ENCODE measurements at places on chromosomes 11 and 22.

DNA sequence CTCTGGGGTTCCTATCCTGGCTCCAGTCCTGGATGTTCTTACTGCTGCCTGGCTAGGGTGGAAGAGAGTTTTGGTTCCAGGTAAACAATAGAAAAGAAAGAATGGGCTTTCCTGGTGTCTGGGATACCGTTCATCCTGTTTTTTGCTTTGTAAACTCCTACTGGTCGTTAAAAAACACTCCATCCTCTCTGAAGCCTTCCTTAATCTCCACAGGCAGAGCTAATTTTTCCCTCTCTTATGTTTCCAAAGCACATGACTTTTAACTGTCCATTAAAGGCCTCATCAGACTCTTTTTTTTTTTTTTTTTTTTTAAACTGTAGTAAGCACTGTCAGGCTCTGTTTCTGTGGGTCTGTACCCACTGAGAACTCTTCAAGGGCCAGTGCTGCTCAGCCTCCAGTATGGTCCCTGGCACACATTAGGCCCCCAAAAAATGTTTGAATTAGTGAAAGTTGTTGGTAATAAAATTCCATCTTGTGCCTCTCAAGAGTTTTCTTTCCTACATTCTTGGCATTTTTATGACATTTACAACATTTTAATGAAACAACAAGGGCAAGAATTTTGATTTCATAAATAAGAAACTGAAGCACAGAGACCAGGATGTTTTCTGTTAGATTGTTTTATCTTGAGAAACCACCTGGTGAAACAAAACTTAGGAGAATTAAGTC is 104.2 kb downstream of the TEAD1 start:
- no peak for DNase-seq

DNA sequence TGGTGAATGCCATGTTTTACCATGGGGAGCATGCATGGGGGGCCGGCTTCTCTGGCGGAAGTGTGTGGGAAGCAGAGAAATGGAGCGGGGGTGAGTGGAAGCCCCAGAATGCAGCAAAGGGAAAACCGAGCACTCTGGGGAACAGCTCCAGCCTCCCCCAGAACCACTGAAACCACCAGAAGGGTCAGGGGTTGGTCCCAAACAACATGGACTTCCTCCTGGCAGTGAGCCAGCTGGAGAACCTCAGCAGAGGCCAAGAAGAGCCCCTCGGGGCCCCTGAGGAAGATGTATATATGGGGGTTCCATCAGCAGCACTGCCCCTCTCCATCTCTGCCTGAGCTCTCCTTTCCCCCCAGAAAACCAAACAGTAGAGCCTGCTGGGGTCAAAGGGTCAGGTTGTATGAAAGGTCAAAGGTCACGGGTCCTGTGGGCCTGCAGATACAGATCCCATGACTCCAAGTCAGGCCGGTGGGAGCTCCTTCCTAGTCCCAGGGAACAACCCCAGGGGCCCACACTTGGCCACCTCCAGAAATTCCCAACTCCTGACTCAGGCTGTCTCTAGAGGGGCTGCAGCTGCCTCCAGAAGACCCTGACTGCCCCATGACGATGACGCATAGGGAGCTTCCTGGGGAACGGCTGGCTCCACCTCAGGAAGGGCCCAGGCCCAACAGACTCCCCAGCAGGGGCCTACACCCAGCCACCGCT is 48.5 kb upstream of the TIMP3 start:
- DNase-seq, result no peak

- no peak for DNase-seq
Measured at GRCh38 chr11:59673291-59673690, 4.5 kb upstream of the PATL1 start.

DNA sequence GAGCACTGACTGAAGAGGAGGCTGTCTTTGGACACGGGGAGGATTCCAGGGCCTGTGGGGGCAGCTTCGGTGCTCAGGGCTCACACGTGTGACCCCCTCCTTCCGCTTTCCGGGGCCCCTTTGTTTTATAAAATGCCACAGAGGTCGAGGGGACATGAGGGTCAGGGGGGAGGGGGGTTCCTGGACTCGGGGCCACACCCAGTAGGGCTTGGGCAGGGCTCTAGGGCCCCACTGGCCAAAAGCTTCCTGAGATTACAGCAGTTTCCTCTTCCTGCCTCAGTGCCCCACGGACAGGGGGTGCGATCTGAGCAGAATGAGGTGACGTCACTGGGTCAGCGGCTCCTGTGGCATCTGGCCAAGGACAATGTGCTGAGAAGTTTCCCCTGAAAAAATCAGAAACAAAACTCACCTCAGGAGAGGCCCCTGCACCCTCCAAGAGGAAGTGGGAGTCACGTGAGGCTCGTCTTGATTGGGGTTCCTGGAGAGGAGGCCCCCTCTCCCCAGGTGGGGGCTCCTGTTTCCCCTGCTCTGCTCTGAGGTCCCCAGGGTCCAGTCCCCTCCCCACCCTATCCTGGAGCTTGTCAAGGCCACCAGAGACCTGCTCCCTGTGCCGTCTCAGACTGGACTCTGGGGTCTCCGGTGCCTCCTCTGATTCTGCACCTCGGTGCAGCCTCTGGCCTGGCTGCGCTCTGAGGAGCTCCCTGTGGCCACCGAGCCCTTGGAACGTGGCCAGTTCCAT is 6.4 kb upstream of the IFITM3 start:
- no peak for DNase-seq

- DNase-seq, result no peak
Measured at GRCh38 chr22:48352086-48352911, 1475.4 kb downstream of the BRD1 start.

DNA sequence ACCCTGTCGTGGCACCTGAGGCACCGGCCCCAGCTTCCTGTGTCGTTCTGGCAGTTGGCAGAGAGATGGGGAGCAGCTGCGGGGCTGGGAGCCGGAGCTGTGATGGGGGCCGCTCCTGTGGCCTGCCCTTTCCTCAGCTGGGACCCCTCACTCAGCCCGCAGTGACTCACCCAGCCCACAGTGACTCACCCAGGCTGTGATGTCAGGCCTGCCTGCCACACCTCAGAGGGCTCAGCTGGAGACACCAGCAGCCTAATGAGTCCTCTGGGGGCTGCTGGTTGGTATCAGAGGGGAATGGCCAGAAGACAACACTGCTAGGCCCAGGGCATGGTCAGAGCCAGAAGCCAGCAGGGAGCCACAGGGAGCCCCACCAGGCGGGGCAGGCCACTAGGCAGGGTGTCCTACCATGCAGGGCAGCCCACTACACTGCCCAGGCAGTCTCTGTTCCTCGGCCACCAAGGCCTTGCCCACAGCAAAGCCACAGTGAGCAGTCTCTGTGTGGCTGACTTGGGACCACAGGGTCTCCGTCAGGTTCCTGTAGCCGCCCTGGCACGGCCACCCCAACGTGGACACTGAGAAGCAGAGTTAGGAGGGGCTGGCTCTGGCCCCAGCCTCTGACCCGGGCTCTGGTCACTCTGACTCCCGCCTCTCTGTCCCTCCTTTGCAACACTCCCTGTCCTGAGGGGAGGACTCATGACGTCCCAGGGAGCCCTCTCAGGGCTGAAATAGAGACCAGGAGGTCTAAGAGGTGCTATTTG is 4.2 kb upstream of the FXYD2 start:
- peak; percentile 69 for DNase-seq

GRCh38 chr11:68408512-68408911 is 52.0 kb upstream of the PPP6R3 start:
- DNase-seq, result no peak

DNA sequence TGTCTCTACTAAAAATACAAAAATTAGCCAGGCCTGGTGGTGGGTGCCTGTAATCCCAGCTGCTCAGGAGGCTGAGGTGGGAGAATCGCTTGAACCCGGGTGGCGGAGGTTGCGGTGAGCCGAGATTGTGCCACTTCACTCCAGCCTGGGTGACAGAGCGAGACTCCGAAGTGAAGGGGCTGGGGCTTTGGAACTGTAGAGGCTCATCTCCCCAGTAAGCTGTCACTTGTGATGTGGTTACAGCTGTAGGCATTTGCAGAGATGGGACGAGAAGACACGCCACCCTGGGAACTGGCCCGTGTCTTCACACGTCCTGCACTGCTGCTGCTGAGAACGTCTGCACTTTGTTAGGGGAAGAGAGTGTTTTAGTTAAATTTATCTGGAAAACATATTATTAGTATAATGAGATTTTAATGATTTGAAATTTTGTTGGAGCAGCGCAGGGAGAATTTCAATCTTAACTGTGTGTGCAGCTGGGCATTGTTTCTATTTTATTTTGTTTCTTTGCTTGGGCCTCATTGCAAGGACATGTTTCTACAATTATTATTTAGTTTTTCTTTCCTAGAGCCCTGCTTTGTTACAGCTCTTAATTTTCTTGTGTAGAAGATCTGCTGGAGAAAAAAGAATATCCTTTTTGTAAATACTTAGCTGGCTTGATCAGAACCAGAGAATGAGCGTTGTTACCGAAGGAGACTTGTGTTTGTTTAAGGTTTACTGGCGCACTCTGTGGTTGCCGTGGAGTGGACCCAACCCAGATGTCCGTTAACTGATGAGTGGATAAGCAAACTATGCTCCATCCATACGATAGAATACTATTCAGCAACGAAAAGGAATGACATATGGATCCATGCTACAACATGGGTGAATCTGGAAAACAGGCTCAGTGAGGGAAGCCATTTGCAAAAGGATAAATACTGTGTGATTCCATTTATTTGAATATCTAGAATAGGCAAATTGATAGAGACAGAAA is 18.4 kb downstream of the PARVB start:
- no peak for DNase-seq

GRCh38 chr11:62806611-62807121 is 1.4 kb upstream of the NXF1 start:
- peak; percentile 73 for DNase-seq

DNA sequence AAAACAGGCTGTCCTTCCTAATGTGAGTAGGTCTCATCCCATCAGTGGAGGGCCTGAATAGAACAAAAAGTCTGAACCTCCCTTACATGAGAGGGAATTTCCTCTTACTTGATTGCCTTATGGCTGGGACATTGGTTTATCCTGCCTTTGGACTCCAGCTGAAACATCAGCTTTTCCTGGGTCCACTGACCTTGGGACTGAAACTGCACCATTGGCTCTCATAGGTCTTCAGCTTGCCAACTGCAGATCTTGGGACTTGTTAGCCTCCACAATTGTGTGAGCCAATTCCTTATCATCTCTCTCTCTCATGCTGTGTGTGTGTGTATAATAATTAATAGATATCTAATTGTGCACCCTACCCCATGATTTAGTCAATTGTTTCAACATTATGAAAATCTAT is 375.3 kb upstream of the DDI1 start:
- no peak for DNase-seq

- no peak for DNase-seq
Measured at GRCh38 chr11:10328314-10329098, 23.6 kb downstream of the ADM start.

DNA sequence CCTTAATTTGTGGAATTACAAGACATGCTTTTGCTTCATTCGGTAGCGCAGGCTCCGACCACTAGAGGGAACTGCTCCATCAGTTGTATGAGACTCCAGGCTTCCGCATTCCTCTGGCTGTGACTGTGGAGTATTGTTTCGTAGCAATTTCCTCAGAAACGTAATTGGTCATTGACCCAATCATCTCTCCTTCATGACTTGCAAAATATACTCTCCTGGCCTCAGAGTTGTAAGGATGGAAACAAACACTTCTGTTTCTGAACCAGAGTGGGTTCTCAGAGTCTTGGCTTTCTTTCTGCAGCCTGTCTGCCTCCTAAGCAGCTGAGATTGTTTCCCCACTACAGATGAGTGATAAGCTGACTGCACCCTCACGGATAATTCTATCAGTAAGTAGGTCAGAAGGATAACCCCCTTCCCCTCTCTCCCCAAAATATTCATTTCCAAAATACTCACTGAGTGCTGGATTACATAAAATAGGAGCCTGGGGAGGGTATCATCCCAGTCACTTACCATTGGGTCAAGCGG is 146.8 kb upstream of the ZC3H12C start:
- peak; percentile 94 for DNase-seq

All from bronchial epithelial cell (primary cell).